Stimulated activated CD4-positive, alpha-beta T cell treated with anti-CD3 and anti-CD28 coated beads, Interleukin-4, amount 100 ng/mL, for 4 hours (primary cell): ENCODE measurements at places on chromosomes 2 and 18.

GRCh38 chr2:60361498-60361897, 192.0 kb downstream of the BCL11A start:
- no peak for DNase-seq

DNA sequence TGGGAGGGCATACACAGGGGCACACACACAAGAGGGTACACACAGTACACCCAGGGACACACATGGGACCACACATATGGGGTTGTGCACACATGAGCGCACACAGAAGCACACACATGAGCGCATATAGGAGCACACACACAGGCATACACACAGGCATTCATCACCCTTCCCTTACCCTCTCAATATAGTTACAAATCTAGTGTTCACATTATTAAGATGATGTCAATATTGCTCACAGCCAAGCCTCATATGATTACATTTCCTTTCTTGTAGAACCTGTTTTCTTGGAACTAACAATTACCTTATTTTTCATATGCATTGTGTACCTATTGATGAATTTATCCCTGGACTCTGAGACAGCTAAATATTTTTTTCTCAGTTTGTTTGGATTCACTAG, 156.7 kb downstream of the FHOD3 start:
- DNase-seq, result no peak

DNA sequence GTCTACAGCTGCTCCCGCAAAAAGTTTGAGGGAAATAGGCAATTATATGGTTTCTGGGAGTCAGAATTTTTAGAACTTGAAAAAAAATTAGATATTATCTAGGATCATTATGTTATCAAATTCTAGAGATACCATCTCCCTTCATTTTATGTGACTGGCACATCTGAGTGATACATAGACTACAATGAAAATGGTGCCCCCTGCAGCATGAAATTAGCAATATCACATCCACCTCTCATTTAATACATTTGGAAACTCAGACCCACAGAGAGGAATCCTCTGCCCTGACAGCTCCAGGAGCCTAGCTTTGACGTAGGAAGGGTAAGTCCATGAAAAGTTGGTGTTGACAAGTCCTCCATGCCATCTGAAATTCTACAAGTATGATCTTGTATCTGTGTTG, 381.6 kb downstream of the SUCLG1 start:
- DNase-seq, result no peak

DNA sequence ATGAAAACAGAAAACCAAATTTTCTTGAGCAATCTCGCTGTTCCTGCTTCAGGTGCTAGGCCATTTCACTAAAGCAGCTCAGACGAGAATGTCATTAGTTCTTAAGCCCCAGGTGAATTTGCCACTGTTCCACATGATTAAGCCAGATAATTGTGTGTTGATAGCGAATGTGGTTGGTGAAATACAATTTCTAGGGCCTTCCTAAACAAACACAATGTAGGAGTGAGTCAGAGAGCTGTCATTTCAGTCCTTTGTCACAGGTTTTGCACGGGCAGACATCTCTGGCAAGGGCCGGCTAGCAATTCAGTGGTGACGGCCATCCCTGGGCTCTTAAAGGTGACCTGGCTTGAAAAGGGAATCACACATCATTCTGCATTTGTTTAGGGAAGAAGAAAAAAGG, 170.7 kb downstream of the TMEM182 start:
- DNase-seq, result no peak

GRCh38 chr2:68391869-68392268, 26.8 kb downstream of the PLEK start:
- no peak for DNase-seq

DNA sequence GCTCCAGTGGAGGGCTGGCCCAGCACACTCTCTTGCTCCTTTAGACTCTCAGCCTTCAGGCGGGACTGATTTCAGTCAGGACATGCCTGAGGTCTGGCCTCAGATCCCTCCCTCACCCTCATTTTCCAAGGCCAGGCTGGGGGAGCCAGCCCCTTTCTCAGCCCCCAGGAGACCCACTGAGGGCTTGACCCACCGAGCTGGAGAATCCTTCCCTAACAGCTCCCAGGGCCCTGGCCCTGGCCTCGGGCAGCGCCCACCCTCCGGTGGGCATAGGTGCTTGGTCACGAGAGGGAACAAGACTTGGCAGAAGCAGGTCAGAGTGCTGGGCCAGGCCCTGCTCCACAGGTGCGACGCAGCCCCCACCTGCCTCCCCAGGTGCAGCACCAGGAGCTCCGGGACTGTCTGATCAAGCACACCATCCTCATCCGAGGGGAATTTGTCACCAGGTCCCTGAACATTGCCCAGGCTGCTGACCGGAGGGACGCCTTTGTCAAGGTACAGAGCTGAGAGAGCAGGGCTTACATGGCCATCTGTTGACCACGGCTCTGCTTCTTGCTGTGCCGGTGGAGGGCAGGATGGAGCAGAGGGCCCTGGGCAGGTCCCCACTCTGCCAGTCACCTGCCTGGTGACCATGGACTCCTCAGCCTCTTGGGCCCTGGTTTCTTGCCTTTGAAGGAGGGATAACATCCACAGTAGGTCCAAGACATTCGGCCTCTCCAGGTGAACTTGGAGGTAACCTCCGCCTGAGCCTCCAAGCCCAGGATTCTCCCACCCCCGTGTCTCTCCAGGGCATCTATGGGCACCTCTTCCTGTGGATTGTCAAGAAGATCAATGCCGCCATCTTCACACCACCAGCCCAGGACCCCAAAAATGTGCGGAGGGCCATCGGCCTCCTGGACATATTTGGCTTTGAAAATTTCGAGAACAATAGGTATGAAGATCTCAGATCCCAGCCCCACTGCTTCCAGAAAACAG, 46.3 kb downstream of the MYO7B start:
- no peak for DNase-seq

DNA sequence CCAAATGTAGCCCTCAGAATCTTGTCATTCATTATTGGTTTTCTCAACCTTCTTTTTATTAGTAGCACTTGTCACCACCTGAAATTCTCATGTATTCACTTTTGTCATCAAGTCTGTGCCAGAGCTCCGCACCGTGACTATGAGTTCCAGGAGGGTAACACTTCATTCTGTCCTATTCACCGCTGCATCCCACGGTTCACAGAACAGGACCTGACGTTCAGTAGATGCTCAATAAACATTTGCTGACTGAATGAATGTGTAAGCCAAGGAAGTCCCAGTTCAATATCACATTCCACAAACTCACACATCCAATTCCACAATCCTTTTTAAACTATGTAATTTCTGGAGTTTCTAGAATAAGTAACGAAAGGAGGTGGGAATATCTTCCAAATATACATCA, 65.5 kb downstream of the MOGAT1 start:
- no peak for DNase-seq

DNA sequence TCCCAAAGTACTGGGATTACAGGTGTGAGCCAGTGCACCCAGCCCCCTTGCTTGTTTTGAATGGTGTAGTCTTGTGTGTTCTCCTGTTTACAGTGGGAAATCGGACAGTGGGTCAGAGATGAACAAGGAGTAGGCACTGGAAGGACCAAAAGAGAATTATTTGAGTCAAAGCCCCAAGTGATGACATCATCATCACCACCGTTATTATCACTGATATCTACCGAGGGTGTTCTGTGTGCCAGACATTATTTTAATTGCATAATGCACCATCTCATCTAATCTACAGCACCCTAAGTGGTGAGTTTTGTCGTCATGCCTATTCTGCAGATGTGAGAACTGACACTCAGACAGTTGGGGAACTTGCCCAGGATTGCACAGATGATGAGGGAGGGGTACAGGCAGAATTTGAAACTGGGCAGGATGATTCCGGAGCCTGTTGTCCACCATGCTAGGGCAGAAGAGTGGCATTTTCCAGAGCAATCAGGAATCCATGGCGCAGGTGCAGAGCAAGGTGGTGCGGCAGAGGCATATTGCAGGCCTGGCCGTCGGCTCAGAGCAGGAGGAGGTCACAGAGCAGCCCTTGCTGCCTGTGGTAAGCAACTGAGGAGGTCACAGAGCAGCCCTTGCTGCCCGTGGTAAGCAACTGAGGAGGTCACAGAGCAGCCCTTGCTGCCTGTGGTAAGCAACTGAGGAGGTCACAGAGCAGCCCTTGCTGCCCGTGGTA, 137.0 kb upstream of the HDAC4 start:
- no peak for DNase-seq

DNA sequence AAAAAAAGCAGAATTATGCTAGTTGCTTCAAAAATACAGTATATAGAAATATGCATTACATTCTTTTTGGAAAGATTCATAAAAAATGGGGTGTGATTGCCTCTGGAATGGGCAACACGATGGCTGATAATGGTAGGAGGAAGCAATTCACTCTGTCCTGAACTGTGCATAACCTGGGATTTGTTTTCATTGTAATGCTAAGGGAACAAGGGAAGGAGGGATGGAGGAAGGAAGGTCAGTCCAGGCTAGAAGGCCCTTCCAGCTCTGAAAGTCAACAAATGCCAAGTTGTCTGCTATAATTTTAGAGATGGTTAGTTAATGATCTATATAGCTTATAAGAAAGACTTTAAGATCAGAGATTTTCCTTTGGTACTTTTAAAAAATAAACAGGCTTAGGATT, 40.8 kb downstream of the BUB1 start:
- no peak for DNase-seq

DNA sequence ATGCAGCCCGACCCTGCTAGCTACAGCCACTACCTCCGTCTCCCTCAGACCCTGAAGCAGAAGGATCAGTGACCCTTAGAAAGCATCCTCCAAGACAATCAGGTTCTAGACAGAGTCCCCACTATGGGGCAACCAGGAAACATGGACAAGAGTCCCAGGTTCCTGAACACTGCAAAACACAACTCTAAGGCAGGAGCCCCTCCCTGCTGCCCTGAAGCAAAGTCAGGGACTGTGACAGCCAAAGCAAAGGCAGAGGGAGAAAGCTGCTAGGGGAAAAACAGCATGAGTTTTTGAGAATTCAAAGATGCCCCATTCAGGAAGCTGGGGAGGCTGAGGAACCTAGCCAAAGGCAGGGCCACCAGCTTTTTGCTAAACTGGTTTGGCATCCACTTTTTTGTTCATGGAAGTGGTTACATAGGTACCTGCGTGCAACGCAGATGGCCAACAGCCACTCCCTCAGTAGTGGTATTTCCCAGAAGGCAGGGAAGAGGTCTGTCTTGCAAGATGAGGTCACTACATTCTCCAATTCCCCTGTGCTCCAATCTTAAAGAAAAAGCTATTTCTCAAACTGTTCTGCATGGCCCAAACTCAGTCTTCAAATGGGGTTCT, 33.2 kb downstream of the MYO5B start:
- DNase-seq, result no peak

- DNase-seq, result no peak
Measured at GRCh38 chr2:35293261-35293660, 1062.3 kb upstream of the CRIM1 start.

- DNase-seq, result no peak
Measured at GRCh38 chr18:62017618-62018017, 124.8 kb upstream of the RNF152 start.

- DNase-seq, result no peak
Measured at GRCh38 chr2:156098506-156098905, 234.0 kb downstream of the NR4A2 start.

GRCh38 chr2:156038021-156038420, 294.5 kb downstream of the NR4A2 start:
- DNase-seq, result no peak

- peak; percentile 35 for DNase-seq
Measured at GRCh38 chr18:2104620-2105462, 466.5 kb downstream of the METTL4 start.

DNA sequence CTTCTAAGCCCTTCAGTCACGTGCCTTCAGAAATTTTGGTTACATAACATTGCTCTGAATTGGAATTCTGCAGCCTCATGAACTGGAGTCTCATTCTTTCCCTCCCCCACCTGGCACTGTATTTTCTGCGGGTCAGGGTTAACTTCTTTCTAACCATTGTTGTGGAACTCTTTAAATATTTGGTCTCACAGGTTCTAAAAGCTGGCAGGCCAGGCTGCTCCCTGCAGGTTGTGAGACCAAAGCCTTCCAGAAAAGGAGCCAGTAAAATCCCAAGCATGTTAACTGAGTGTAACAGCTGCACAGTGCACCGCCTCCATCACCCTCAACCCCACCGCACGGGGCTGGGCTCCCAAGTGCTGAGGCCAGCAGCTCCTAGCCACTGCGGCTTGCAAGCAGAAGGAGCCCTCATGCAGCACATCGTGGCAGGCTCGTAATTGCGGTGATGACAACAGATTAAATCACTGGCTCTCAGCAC, 174.1 kb upstream of the ALPP start:
- no peak for DNase-seq

DNA sequence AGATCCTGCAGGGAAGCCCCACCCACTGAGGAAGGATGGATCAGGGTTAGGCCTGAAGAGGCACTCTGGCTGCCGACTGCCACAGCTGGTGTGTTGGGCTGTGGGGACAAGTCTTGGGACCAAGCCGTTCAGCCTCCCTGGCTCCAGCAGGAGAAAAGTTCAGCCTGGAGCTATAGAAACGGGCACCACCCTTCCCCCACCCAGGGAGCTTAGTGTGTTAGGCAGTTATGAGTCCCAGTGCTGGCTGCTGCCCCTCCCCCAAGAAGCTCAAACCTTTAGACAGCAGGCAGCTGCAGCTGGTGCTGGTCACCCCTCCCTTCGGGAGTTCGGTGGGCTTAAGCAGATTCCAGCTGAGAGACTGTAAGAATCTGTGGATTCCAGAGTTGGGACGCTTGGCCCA, 447.1 kb upstream of the HS6ST1 start:
- DNase-seq, result no peak

GRCh38 chr2:195594248-195594647, 62.8 kb upstream of the SLC39A10 start:
- no peak for DNase-seq

- no peak for DNase-seq
Measured at GRCh38 chr2:60394463-60394862, 159.0 kb downstream of the BCL11A start.

- DNase-seq, result no peak
Measured at GRCh38 chr2:100691846-100692245, 128.1 kb upstream of the NPAS2 start.

DNA sequence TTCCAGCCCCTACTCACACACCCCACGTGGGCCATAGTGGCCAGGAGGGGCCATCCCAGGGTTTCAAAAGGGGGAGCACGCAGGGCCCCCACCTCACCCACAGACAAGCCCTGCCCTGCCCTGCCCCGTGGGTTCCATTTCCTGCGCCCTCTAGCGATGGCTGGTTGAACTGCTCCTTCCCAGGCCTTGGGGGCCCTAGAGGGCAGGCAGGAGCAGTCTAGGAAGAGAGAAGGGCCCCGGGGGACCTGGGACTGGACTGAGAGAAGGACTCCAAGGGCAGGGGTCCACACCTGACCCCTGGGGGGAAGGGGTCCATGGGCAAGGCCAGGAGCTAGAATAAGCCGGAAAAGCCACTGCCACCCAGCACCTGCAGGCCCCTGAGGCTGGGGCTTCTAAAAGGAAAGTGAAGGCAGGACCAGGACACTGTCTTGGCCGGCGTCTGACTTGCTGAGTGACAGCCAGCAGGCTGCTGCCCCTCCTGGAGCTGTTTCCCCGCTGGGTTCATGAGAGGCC, 10.1 kb downstream of the CYP26B1 start:
- peak; percentile 64 for DNase-seq

DNA sequence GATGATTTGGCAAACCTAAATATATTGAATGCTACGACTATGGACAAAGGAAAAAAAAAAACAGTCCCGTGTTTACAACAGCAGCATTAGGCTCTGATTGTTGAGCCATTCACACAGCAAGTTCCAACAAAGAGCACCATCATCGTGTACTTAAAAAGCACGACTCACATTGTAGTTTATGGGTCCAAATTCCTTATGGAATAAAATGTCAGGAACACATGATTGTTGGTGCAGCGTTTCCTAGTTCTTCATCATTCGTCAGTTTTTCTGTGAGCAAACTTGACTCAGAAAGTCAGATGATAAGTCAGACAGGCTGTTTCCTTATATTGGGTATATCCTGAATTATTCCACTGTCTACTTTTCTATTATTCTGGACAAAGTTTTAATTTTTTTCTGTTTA, 10.0 kb upstream of the KIDINS220 start:
- DNase-seq, result no peak

GRCh38 chr18:57982372-57983021, 61.5 kb upstream of the NEDD4L start:
- DNase-seq, result no peak
